Left renal cortex interstitium (tissue), 4 donors: ENCODE measurements at places on chromosomes 1 and 21.

GRCh38 chr1:32619701-32620485 is 30.5 kb downstream of the ZBTB8OS start:
- no peak for DNase-seq

GRCh38 chr1:172241540-172241939 is 178.9 kb upstream of the C1orf105 start:
- DNase-seq, result no peak

DNA sequence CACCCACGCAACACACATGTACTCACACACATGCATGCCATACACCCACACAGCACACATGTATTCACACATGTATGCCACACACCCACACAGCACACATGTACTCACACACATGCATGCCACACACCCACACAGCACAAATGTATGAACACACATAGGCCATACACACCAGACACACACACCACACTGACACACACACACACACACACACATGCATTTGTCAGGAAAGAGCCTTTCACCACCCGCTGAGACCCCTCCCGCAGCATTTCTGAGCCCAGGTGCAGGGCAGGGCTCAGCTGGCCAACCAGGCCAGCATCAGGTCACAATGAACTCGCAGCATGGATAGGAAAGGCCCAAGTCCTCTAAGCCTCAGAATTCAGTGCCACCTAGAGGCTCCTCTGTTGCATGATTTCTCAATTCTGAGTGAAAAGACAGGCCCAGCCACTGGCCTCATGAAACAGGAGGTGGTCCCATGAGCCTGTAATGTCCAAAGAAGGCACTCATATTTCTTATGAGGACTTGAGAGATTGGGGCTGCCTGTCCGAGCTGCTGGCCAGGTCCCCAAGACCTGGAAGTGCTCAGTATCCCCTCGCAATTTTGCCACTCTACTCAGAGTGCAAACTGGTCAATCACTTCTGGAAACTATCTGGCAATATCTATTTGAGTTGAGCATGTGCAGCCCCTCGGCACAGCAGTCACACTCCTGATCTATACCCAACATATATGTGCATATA is 57.3 kb downstream of the PSMG1 start:
- no peak for DNase-seq

- DNase-seq, result no peak
These were observed 10.9 kb upstream of the CENPS start for GRCh38 chr1:10419351-10419750.

DNA sequence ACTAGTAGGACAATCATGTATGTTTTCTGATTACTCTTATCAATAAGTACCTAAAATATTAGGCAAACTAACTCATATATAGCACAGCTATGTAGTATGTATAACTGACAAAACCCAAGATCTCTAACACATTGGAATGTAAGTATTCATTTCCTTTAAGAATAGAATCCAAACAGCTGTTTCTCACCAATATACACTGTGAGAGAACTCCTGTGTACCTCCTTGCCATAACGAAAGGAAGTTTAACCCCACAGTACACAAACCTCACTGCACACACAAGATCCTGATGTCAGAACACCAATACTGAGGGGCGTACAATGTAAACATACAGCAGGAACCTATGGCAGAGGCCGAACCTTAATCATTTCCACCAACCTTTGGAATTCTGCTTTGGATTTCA is 113.0 kb downstream of the SMYD3 start:
- no peak for DNase-seq

- no peak for DNase-seq
These were observed 10.4 kb downstream of the C1orf226 start for GRCh38 chr1:162391790-162392563.
